Endothelial cell (in vitro differentiated cells): ENCODE measurements at places on chromosomes 11 and 22.

DNA sequence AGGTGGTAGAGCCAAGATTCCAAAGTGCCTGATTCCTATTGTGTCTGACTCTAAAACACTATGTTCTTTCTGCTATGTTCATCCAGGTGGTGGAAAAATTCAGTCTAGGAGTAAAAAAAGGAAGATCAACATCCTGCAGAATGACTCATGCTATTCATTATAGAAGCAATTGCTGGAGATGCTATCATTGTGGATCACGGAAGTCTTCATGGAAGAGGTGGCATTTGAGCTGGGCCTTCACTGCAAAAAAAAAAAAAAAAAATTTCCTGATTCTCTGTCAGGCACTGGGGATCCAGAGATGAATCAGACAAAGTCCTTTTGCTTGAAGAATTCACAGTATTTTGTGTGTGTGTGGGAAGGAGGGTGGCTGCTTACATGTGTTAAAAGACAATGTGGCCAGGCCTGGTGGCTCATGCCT is 1.4 kb upstream of the UVRAG start:
- no peak for DNase-seq

- DNase-seq: no peak
Measured at GRCh38 chr11:31649129-31649966, 139.8 kb downstream of the ELP4 start.

- DNase-seq: no peak
Measured at GRCh38 chr11:76609736-76610370, 60.7 kb downstream of the LRRC32 start.

- no peak for DNase-seq
Measured at GRCh38 chr11:117495357-117495756, 167.7 kb downstream of the CEP164 start.

- no peak for DNase-seq
Measured at GRCh38 chr11:77144196-77144856, 16.3 kb downstream of the MYO7A start.

GRCh38 chr11:107565219-107565937 is at the start of gene ALKBH8:
Gene ALKBH8, minus strand, starts transcription at chr11:107565735. Its CDS starts 4,842 bp downstream, at chr11:107560893.
- peak; percentile 71 for DNase-seq

- no peak for DNase-seq
Measured at GRCh38 chr11:19955660-19956059, 204.6 kb downstream of the DBX1 start.

DNA sequence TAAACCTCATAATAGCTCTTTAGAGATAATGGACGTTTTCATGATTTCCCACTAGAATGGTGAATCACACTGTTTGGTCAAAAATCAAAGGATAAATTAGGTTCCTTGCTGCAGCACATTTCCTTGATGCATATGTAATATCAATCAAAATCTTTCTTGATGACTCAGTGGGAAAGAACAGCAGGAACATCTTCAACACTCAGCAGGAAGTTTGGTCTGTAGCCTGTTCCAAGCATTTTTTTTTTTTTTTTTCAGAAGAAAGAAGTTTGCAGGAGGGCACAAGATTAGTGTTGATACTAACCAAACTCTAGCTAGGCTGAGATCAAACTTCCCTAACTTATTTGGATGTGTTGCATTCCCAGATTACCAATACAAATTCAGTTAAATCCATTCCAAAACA is 1529.8 kb downstream of the FAM181B start:
- no peak for DNase-seq

DNA sequence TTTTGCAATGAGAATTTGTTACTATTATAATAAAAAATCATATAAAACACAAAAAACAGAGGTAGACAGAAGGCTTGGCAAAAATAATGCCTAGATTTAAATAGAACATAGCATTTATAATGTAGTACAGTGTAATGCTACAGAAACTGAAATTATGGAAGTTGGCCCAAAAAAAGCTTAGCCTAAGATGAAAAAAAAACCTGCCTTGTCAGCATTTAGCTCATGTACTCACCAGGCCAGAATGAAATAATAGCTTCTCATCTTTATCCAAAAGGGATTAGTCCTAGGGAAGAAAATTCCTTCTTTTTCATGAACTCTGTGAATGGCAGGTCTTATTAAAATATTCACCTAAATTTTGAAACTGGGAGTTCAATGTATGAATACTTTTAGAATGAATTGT is 951.1 kb downstream of the LRRC4C start:
- DNase-seq: no peak

GRCh38 chr22:35539910-35540594 is 579 bp upstream of the RASD2 start:
- peak; percentile 60 for DNase-seq

DNA sequence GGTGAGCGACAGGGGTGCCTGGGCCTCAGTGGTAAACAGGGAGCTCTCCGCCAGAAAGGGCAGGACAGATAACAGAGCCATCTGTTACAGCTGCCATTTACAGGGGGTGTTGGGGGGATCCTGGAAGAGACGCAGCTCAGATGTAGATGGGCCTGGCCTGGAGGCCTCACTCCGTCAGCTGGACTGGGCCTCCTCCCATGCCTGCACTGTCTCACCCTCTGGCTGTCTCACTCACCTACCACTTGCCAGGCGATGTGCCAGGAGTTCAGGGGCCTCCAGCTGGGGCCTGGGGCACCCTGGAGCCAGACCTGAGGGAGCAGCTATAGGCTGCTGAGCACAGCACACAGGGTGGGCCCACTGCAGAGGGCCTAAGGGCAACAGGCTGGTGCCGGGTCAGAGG is 16.3 kb upstream of the SUSD2 start:
- no peak for DNase-seq

DNA sequence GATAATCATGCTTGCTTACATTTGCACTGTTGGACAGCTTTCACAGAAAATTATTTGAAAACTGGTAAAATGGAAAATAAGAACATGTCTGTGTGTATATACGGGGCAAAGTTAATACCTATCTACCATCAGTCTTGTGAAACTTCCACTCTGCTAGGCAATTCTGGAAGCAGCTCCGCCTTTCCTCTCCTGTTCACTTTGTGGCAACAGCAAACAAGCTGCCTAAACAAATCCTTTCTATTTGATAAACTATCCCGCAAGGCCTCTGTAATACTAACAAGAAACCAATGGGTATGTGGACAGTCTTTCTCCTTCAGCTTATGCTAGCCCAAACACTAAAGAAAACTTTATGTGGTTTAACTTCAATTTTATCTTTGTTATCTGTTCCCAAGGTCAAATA is 39.2 kb upstream of the RAPSN start:
- no peak for DNase-seq

DNA sequence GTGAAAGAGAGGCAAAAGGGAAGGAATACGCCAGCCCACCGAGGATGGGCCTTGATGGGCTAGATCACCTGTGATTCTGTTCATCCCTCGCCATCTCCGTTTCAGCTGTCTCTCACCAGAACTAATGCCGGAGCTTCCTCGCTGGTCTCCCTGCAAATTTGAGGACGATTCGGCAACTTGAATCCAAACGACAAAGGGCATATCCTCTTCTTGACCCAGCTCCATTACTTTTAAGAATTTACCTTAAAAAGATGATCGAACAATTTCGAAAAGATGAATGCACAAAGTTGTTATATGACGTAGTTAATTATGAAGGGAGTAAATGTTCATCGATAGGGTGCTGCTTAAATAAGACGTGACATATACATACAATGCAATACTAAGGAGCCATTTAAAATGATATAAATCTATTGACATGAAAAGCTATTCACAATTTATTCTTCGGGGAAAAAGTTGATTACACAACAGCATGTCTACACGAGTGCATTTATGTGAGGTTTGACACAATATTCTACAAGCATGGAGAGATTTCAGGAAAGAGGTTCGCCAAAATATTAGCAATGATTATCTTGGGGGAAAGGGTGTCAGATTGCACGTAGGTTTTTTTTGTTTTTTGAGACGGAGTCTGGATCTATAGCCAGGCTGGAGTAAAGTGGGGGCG is 937 bp upstream of the FAM168A start:
- DNase-seq: no peak

DNA sequence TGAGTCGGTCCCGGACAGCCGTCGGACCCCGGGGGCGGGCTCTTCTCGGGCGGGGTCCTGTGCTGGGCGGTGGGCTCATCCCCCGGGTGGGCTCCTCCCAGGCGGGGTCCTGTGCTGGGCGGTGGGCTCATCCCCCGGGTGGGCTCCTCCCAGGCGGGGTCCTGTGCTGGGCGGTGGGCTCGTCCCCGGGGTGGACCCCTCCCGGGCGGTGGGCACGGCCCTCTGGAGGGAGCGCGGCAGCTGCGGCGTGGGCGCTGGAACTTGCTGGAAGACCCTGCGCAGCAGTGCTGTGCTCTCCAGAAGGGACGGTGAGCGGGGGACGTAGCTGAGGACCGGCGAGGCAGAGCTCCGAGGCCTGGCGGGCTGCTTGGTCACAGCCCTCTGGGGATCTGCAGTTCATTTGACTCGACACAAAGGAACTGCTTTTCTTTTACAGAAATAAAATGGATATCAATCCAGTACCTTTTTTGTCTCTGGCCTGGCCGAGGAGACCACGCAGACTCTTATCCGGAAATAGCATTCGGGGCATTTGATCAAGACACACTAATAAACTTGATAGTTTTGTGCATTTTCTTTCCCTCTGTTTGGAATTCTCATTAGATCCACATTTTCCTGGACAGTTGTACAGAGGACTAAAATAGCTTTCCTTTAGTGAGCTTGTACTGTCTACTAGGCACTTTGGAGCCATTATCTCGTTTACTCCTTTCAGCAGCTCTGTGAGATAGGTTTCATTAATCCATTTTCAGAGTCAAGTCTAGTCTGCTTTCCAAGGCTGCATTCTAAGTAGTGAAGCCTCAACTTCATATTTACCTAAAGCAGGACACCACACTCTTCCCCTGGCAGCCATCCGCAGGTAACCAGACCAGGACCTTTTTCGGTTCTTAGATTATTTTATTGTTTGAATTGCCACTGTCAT is 812 bp downstream of the JAM3 start:
- DNase-seq: no peak

DNA sequence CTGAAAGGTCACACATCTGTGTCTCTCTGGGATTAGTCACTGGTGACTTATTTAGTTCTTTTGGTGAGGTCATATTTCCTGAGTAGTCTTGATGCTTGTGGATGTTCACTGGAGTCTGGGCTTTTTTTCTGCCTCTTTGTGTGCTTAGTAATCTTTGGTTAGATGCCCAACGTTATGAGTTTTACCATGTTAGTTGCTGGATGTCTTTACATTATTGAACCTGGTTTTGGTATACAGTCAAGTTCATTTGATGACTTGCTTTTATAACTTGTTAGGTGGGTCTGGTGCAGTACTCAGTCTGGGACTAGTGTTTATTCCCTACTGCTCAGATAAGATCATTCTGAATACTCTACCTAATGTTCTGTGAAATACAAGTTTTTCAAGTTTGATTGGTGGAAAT is 26.2 kb upstream of the SLC37A2 start:
- no peak for DNase-seq
